ENCODE measurements at places on chromosomes 1 and 21.
A peak's percentile ranks its signal among the peaks of the same experiment; 100 is the strongest.

DNA sequence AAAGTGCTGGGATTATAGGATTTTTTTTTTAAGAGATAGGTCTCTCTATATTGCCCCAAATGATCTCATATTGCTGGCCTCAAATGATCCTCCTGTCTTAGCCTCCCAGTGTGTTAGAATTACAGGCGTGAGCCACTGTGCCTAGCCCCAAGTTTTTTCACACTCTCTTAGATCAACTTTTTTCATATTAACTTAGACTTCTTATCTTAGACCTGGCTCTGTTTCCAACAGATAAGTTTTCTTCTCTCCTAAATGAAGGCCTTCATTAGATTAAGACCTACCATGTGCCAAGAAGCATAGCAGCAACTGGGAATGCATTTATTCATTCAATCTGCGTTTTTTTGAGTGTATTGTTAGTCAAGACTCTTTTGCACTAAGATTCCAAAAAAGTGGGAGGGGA is 20.2 kb upstream of the HTR1D start:
- no peak for DNase-seq

GRCh38 chr1:80846966-80847365 is 953.8 kb upstream of the ADGRL2 start:
- no peak for DNase-seq

DNA sequence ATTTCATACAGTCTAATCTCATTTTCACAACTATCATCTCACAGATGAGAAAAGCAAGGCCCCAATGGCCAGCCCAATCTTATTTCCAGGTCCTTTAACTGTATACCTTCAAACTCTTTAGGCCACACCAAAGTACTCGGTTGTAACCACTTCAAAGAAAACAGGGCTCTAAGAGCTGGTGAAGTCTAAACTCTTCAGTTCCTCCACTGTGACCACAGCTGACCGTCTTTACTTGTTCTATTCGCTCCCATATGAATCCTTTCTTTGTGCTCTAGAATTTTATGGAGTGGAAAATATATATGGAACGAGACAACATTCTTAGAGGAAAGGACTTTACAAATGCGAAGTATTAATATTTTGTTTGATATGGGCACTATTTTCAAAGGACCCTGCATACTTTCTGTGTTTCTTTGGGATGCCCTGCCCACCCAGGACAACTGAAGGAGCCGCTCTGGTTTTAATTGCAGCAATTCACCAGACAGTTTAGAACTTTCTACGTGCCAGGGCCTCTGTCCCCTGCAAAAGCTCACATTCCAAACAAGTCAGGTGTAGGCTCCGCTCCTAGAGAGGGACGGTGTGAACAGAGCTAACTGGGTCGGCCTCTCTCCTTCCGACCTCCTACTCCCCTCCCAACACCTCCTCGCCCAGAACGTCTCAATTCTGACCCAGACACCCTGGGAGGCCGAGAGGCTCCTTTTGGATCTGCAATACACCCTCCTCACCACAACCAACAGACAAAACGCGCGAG is 15.7 kb downstream of the IER5 start:
- no peak for DNase-seq

DNA sequence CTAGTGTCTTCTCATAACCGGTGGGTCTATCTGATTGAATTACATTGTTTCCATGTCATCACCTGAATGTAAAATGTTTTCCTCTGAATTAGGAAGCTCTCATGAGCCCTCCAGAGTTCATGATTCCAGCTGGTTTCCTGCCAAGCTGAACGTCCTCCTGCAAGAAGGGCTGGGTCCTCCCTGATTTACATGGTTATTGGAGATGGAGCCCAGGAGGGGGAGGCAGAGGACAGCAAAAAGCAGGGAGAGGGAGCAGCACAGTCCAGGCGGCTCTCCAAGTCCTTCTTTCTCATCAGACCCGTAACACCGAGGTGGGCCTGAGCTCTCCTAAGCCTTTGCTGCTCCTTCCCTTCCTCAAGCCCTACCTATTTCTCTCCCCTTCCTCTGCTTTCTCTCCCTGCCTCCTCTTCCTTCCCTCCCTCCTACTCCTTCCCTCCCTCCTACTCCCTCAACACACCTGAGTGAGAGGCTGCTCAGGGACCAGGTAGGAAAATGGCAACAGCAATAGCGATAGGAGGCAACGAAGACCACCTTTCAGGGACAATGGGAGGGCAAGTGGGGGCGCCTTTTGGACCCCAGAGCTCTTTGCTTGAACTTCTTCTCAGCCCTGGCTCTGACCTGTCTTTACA is 265.9 kb downstream of the PRDM2 start:
- DNase-seq, result no peak

- DNase-seq, result no peak
These were observed 29.4 kb upstream of the SLC19A1 start for GRCh38 chr21:45571641-45572040.

- no peak for DNase-seq
These were observed 34.6 kb downstream of the CFAP74 start for GRCh38 chr1:1968767-1969504.

- DNase-seq, result no peak
These were observed 158.6 kb upstream of the SNX7 start for GRCh38 chr1:98502937-98503336.

GRCh38 chr1:11046625-11047365 is at the start of gene MASP2:
TSS of gene MASP2 (minus strand) at chr1:11047239. CDS start at chr1:11047207, 32 bp downstream.
- DNase-seq, result no peak

DNA sequence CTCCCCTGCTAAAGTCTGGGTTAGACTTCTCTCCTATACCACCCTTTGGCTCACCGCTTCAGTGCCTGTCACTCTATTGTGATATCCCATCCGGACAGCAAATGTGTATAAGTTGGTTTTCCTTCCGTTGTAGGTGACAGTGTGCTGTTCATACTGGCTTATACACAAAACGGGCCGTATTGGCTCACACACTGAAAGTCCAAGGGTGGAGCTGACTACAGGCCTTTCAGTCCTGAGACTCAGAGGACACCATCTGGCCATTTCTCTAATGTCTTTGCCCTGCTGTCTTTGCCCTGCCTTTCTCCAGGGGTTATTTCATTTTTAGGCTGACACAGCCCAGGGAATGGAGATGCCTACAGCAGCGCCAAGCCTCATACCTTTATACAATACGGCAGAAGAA is 90.7 kb downstream of the URB2 start:
- DNase-seq, result no peak

DNA sequence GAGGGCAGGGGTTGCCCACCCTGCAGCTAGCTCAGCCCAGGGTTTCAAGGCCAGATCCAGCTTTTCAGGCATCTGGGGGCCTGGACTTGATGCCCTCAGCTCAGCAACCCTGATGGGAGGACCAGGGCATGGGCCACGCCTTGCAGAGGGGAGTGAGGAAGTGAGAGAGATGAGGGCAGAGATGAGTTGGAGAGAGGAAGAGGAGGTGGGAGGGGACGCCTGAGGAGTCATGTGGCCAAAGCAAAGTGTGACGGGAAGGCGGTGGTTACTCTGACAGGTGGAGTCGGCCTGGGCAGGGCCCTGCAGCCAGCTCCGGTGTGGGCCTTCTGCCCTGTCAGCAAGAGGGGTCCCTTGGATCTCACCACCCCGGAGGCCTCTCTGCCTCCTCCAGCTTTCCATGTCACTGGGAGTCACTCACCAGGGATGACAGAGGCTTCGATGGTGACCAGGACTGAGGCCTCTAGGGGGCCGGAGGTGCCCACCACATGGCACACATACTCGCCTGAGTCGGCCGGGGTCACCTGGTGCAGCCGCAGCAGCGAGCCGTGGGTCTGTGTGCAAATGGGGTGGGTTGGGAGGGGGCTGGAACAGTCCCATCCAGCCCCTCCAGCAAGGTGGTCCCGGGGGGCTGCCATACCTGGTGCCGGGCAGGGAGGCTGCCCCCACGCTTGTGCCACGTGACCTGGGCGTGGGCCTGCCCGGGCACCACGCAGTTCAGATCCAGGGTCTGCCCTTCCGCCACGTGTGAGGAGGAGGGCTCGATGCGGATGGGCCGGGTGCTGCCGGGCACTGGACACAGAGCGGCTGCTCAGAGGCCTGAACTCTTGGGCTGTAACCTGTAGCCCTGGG is 40.4 kb downstream of the LDLRAD2 start:
- peak; percentile 69 for DNase-seq

DNA sequence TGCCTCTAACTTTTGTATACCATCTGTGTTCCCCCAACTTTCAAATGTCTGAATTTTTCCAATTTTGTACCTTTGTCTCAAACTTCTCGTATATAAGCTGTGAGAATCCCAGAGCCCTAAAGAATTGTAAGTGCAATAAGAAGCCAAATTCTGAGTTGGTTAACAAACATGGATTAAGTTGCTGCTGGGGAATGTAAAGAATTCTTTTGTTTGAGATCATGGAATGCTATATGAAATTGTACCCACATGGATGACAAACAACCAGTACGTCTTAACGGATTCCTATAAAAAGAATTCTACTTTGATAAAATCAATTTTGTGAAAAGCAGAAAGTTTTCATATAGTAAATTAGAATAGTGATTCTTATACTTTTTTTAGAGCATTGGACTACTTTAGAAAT is 72.4 kb upstream of the CYP2J2 start:
- DNase-seq, result no peak

GRCh38 chr1:214551436-214552173 is at the start of gene PTPN14:
TSS of gene PTPN14 (minus strand) at chr1:214551602. CDS start at chr1:214464803, 86,799 bp downstream.
- peak; percentile 37 for DNase-seq

DNA sequence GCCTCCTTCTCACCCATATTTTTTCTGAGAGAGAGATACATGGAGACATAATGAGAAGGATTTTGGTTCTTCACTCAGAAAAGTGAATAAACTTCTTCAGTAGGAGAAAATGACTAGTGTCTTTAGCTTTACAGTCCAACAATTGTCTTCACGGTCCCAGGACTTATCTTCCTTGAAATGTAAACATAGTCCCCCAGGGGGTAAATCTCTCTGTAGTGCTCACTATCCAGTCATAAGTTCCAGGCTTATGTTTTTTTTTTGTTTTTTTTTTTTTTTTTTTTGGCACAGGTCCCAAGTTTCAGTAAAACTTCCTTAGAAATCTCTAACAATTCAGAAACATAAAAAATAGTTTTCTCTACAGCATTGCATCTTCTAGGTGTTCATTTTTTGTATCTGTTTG is 890.2 kb upstream of the B3GALT2 start:
- no peak for DNase-seq

- DNase-seq, result no peak
These were observed 5.3 kb downstream of the TENT5C start for GRCh38 chr1:117611121-117611601.

DNA sequence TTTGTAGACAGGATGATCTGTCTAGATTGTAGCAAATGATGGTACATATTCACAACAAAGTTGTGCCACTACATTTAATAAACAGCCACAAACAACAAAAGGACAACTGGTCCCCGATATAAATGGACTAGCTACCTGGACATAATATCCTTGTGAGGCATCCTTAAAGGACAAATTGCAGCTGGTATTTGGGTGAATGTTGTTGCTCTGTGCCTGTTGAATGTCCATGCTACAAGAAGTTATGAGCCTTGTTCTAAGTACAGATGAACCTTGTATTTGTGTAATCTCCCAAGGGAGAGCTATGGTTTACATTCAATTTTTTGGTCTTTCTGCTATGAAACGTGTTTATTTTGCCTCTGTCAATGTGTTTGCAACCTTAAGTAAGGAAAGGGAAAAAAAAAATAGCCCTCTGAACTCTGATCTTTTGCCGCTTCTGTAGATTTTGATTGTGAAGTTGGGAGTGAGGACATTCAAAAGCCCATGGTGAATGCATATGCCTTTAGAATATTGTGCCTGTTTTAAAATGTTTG is 26.5 kb downstream of the SFT2D2 start:
- no peak for DNase-seq

- DNase-seq, result no peak
These were observed 107.4 kb downstream of the LEPR start for GRCh38 chr1:65527707-65528503.

- peak; percentile 27 for DNase-seq
These were observed 60.8 kb upstream of the RALGPS2 start for GRCh38 chr1:178664278-178664677.

DNA sequence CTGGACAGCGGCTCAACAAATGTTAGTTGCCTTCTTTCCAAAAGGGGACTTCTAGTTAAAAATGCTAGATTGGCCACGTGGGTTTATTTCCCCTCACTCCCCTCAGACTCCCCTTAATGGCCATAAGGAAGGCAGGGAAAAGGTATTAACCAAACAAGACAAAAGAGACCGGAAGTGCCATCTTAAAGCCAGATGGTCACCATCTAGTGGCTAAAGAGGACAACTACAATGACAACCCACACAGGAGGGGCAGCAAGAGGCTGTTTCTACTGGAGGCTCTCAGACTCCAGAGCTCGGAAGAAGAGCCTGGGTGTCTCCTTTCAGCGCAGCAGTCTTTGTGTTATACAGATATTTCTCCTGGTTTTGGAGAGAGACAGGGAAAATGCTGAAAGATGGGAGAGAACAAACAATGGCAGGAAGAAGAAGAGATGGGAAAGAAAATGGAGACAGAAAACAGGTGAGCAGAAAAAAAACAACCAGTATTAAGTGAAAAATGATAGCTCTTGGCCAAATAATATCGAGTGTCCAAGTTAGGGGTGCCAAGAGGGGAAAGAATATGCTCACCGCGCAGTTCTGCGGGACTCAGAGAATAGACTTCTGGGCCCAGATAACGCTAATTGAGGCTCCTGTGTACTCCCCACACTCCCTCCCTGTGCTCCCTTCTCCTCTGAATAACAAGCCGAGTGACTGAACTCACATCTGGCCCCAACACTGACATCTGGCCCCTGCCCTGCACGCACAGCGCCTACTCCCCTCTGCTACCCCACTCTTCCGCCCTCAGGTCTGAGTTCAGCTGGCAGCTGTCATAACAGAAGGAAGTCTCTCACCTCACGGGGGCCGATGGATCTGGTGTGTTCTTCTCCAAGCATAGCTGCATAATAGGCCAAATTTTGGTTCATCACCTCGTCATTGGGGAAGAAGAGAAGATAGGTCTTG is 9.6 kb downstream of the P3H1 start:
- no peak for DNase-seq

GRCh38 chr1:24253571-24253970 is 65.6 kb upstream of the GRHL3 start:
- DNase-seq, result no peak

- DNase-seq, result no peak
These were observed 39.7 kb downstream of the RNASEL start for GRCh38 chr1:182549346-182549745.

GRCh38 chr1:42135426-42135825 is 17.8 kb upstream of the GUCA2B start:
- DNase-seq, result no peak

DNA sequence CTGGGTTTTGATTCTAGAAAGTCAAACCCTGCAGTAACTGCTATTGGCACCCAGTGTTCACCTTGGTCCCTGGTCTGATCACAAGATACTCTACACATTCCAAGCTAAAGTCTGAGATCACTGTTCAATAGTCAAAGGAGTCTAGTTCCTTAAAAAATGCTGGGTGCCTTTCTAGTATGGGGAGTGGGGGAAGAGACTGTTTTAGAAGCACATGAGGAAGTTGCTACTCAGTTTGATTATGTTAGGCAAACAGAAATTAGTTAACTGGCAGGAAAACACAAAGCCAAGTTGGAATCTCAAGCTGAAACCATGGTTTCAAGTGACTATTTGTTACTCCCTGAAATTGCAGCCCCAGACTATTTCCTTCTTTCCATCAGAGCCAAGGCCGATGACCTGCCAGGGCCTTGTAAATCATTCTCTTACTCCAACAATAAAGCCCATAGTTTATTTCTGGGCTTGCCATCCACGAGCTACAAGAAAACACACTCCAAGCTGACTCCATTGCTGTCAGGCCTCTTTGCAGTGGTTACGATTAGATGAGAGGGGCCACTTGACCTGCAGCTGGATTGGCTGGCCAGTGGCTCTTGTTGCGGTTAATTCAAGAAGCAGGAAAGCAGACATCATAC is 21.1 kb upstream of the VTCN1 start:
- no peak for DNase-seq

All from GM12892 (cell line).